ENCODE measurements at places on chromosomes 5 and 9.

DNA sequence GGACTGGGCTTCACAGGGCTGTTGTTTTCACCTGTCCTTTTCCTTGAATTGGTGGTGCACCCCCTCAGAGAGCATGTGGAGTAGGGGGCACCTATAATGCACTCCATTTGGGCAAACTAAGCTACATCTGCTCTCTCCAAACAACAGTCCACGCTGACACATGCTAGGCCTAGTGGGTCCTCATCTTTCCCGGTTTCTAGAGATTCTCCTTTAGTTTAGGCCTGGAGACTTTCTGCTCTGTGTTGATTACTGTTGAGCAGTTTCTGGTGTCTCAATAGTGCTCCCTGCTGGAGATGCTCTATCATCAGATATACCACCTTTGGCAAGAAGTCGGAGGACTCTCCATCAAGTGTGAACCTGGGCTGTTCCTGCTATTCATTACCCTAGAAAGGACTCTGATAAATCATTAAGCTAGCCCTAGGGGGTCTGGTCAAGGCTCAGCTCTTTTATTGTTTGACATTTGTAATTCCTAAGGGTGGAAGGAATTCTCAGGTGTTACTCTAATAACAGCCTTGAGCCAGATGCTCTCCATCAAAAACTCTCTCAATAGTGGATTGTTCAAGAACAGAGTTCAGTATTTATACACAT is 64.0 kb upstream of the FYB1 start:
- DNase-seq: peak; percentile 91

DNA sequence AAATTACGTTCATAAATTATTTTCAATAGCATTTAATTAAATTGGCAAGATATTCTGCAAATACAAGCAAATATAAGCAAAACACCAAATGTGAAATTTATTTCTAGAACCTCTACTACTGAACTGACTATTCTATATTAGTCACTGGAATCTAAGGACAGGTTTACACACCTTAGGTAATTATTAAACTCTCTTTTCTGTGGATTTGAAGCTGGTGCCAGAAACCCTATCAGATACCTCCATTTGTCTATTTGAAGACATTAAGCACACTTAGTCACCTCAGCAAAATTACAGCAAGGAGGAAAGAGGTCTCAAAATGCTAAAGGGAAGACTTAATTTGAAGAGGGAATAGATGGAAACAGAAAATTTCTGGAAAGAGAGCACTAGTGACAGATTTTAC is 83.4 kb downstream of the CPLANE1 start:
- DNase-seq: no peak

DNA sequence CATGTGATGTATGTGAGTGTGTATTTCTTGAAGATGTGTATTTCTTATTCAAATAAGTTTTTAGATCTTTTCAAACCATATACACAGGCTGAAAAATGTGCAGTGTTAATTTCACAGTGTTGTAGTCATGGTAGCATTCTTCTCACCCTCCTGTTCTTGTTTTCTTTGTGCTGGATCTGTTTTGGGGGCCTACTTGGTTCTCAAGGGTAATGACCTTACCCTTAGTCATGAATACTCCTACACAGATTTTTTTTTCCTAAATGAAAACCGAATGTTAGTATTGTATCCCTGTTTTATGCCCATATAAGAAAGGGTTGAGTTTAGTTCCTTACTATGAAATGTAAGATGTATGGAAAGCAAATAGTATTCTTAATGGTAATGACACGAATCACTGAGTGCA is 88.0 kb downstream of the SLC44A1 start:
- no peak for DNase-seq

DNA sequence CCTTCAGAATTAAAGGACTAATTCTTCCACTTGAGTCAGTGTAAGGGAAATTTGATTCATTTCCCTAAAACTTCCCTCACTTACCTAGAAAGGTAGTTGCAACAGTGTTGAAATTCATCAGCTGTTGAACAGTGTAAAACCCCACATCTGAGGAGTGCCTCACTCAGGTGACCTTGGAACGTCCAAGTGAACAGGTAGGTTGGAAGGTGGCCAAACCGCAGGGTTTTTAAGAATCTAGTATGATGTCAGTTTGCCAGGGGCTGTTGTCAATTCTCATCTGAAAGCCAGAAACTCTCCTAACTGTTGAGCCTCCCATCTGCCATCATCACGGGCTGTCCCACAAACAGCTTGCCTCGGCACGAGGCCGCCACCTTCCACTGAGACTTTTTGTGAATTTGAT is 105.7 kb downstream of the TMEM174 start:
- no peak for DNase-seq

DNA sequence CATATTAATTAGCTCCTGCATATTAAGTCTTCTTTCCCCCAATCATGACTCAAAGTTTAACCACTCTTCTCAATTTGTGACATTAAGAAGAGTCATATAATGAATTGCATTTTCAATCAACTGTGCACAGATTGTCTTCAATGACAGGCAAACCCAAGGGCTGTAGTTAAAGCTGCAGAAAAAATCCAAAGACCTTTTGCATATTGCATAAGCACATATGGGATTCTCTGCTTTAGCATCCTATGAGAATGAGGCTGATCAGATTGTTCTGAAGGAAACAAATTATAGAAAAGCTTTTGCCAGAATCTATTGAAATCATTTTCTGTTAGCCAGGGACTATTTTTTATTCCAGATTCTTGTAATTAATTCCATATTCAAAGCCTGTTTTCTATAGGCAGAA is 112.3 kb downstream of the FAM170A start:
- DNase-seq: no peak

DNA sequence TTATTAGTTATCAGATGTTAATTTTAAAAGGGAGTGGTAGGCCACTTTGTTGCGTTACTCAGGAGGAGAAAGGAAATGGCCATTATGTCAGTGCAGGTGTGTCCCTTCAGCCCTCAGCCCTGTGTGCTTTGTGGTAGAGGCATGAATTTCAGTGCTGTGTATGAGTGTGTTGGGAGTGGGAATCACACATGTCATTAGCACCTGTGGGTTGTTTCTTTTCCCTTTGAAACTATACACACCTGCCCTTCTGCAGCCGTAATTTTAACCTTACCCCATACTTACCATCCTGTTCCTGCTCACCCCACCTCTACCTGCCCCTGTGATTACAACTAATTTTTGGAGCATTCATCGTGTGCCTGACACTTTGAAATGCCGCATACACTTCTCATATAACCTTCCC is 156.4 kb downstream of the ARHGAP26 start:
- no peak for DNase-seq

DNA sequence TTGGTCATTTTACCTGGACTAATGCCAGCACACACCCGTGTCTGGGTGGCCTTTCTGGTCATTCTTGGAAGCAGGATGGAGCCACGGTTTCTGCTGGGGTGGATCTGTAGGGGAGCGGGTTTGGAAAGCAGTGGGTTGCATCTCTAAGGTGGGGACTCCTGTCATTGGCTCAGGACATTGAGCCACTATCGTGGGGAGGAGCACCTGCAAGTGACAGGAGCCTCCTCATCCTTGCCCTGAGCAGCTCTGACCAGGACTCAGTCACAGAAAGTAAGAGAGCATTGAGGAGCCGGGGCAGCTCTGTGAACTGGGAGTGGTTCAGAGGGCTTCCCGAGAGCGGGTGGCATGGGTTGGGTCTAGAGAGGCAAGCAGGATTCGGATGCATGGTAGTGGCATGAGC is 3.7 kb downstream of the B4GALT7 start:
- no peak for DNase-seq

GRCh38 chr9:122370303-122370702 is 521 bp upstream of the PTGS1 start:
- no peak for DNase-seq

- no peak for DNase-seq
Measured at GRCh38 chr5:6861036-6861435, 147.8 kb downstream of the TENT4A start.

DNA sequence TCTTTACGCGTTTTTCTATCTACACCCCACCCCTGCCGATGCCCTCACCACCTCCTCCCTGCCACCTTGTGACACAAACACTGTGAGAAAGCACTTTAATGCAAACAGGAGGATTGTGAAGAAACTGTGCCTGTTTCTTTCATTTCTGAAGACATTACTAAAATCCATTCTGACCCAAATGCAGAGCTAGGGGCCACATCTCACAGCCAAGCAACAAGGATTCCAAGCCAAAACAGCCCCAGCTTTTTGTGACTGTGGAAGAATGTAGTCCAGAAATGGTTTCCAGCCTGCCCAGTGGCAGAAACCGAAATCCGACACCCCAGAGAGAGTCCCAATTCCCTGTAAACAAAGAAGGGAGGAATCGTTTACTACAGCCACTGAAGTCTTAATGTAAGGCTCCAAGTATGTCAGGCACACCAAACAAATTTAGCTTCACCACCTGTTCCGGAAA is 190.9 kb downstream of the TTC39B start:
- no peak for DNase-seq

GRCh38 chr9:8348756-8349155 is 549.2 kb upstream of the DMAC1 start:
- no peak for DNase-seq

GRCh38 chr5:40812125-40812524 is 14.0 kb upstream of the PRKAA1 start:
- no peak for DNase-seq

DNA sequence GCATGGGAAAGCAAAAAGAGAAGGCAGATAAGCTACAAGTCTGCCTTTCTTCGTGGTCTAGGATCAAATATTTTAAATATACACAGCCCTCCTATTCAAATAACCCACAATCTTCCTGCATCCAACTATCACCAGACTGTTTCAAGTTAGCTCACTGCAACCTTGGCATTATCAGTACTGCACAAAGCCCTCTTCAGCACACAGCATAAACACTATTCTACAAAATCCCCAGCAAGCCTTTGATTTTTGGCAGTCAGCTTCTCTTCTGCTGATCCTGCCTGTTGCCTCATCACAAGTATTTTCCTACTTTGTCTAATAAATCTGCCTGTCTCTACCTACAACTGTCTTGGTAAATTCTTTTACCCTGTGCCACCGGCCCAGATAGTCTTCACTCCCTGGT is 142.9 kb downstream of the COX7C start:
- no peak for DNase-seq

- DNase-seq: no peak
Measured at GRCh38 chr9:27565696-27566095, 7.6 kb downstream of the C9orf72 start.

DNA sequence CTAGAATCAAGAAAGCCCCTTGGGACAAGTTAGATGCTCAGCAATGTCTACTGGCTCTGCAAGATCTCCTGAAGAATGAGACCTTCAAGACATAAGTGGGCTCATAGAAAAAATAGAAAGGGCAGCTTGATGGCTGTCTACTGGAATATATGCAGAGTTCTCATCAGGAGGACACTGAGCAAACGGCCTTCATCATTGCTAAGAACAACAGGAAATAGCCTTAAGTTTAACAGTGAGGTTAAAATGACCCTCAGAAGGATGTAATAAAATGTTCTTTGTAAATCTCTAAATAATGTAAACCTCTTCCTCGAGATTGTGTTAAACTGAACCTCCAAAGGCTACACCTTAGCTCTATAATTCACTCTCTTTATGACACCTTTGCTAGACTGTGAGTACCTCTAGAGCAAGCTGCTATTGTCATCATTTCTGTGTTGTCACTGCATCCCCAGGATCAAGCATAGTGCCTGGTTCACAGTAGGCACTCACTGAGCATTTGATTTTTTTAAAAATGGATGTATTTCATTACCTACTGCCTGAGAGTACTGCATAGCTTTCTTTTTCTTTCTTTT is 22.2 kb upstream of the LHFPL2 start:
- DNase-seq: no peak

GRCh38 chr9:5825895-5826622 is 6.9 kb downstream of the ERMP1 start:
- no peak for DNase-seq

- DNase-seq: no peak
Measured at GRCh38 chr9:70668751-70669150, 254.3 kb upstream of the KLF9 start.

DNA sequence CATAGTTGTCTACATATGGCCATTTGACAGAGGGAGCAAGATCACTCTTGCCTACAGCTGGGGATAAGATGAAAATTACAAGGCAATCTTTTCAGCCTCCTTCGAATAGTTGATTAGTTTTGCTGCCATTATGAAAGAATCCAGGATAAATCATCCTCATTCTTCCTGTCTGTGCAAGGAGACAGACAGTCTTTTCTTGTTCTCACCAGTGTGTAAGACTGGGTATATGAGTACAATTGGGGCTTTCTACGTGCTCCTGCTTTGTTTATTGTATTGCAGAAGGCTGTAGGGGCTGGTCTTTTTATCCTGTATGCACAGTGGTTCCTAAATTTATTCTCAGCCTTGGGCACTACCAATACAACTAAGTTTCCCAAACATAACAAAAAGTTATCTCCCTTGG is 76.8 kb downstream of the SPEF2 start:
- no peak for DNase-seq

DNA sequence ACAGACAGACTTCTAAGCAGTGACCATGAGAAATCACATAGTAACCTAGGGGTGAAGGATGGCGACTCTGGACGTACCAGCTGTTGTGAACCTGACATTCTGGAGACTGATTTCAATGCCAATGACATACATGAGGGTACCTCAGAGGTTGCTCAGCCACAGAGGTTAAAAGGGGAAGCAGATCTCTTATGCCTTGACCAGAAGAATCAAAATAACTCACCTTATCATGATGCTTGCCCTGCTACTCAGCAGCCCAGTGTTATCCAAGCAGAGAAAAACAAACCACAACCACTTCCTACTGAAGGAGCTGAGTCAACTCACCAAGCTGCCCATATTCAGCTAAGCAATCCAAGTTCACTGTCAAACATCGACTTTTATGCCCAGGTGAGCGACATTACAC is 38.0 kb upstream of the CCDC152 start:
- DNase-seq: no peak

DNA sequence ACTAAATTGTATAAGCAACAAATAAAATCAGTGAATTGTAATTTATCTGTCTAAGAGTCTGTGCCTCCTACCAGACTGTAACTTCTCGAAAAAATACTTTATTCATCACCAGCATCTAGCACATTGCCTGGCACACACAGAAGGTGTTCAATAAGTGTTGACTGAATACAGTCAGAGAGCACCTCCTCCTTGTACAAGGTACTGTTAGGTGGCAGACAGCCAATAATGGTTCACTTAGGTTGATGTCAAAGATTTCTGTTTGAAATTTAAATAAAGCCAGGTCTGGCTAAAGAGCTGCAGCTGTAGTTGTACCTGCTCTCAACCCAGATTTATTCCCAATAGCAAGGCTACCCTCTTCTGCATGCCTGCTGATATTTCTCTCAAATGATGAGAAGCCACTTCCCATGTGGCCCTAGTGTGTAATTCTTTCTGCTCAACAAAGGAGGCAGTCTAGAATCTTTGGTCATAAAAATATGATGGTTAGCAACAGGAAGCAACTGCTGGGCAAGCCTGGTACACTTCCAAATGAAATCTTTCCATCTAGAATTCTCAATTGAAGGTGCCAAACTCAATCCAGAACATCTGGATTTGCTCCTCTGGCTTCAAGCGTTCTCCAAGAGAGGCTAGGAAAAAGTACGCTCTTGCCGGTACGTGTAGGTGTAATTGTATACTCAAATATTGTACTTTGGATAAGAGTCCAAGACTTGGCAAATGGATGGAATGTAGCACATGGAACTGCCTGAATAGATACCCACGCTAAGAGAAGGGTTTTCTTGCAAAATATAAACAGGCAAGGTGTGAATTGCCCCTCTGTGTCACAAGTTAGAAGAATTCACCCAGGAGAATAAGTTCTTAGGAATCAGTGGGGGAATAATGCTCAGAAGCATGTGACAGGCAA is 95.6 kb downstream of the NR6A1 start:
- DNase-seq: no peak

Measured in natural killer cell (primary cell).